ENCODE measurements at places on chromosomes 13 and 19.

- DNase-seq = no peak
Measured at GRCh38 chr19:18298601-18299000, 17.2 kb upstream of the JUND start.

- no peak for DNase-seq
Measured at GRCh38 chr19:50531171-50531612, 17.5 kb upstream of the ASPDH start.

- no peak for DNase-seq
Measured at GRCh38 chr19:16470541-16470910, 1.2 kb downstream of the EPS15L1 start.

DNA sequence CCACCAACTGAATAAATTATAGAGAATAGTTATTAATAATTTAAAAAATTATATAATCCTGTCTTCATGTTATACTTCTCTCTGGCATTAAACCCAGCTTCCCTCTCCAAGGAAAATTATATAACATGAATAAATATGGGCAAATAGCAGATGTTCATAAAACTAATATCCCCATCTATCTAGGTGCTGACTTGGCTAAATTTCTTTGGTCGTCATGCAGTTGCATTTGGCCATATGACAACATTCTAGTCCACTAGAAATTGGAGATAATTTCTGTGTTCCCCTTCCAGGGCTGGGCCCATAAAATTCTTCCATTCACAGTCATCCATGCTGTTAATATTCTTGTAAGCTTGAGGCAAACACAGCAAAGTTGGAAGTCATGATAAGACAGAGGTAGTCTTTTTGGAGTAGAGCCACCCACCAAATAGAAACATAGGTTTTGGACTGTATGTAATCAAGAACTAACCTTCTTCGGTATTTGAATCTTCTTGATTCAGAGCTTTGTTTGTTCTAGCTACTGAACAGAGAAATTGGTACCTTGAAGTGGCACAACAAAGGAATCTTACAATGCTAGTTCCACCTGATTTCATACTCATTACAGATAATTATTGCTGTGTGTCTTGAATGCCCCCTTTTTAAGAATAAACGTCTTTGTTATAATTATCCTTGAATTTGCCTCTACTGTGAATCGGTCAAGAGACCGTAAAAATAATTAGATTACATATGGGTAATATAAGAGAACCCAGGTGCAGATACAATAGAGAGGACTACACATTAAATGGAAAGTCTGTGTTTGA, 678.5 kb upstream of the PCDH20 start:
- DNase-seq = peak; percentile 30

Measured in NCI-H1092 treated with DMSO at 0.1 percent for 48 hours (cell line).